ENCODE measurements at places on chromosomes 16 and 17.
A peak's percentile ranks its signal among the peaks of the same experiment; 100 is the strongest.

DNA sequence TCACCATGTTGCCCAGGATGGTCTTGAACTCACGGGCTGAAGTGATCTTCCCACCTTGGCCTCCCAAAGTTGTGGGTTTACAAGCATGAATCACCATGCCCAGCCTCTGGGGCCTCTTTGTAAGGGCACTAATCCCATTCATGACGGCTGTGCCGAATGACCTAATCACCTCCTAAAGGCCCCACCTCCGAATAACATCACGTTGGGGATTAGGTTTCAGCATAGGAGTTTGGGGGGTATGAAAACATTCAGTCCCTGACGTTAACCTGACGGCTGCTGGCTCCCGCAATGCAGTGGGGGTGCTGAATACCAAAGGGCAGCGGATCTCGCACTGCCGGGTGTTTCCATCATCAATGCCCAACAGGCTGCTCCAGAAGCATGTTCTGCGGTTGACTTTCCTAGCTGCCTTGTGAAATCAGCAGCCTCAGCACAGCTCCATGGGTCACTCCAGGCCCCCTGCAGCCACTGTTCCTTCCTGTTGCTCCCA, 120.8 kb upstream of the SEC14L1 start:
- no peak for DNase-seq

DNA sequence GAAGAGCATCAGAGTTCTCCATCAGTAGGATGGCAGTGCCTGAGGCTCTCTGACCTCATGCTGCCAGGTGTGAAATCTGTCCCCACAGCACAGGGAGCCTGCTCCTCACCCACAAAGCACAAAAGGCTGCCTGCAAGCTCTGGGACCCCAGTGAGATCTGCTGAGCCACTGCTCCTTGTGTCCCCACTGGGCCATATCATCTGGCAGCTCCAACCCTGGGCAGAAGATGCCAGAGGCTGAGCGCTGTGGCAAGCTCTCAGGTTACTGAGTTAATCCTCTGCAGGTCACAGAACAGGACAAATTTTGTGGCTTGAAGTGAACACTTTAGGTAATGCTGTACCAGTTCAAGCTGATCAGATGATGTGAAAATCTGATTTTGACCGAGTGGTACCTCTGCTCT, 26.7 kb upstream of the ERN1 start:
- no peak for DNase-seq

DNA sequence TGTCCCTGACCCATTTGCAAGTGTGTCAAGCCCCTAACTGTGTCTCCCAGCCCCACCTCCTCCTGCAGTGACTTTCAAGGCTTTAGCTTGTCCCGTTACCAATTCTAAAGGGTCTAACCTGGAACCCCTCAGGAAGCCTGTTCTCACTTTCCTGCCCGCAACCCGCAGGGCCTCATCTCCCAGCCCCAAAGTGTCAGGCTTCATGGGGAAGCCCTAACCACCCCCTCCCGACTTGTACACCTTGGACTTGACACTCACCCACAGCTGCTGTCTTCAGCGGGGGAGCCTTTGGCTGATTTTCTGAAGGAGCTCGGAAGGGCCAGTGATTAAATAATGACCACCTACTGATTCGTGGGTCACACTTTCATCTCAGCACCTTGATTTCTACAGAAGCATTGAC, 33.1 kb downstream of the NLRC5 start:
- DNase-seq, result no peak

GRCh38 chr16:6335072-6335471, 997.6 kb upstream of the RBFOX1 start:
- no peak for DNase-seq

- DNase-seq, result no peak
Observed at GRCh38 chr17:27904534-27905446, 11.6 kb upstream of the LYRM9 start.

DNA sequence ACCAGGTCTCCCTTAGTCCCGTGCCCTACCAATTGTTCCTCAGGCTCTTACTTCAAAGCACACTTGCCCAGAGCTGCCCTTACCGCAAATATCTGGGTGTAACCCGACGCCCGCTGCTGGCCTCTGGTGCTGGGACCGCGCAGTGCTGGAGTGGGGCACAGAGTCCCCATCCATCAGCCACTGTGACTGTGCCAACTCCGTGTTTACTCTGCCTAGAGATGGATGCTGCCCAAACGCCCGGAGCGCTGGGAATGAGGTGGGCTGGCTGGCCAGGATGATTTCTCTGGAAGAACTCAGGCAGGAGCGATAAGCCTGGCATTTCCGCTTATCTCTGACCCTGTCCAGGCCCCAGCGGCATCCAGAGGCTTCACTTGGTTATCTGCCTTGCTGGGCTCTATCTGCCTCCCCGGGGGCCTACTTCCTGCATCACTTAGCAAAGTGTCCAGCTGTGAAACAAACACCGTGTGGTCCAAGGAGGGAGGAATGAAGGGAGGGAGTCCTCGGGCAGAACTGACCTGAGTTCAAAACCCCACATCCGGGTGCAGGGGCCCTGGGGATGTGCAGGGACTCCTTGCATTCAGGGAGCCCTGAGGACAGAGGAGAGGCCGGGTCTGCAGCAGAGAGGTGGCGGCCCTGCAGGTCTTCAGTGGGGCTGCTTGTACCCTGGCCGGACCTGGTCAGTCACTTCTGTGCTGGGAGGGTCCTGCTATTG, 9.4 kb upstream of the MYLK3 start:
- DNase-seq, result no peak

DNA sequence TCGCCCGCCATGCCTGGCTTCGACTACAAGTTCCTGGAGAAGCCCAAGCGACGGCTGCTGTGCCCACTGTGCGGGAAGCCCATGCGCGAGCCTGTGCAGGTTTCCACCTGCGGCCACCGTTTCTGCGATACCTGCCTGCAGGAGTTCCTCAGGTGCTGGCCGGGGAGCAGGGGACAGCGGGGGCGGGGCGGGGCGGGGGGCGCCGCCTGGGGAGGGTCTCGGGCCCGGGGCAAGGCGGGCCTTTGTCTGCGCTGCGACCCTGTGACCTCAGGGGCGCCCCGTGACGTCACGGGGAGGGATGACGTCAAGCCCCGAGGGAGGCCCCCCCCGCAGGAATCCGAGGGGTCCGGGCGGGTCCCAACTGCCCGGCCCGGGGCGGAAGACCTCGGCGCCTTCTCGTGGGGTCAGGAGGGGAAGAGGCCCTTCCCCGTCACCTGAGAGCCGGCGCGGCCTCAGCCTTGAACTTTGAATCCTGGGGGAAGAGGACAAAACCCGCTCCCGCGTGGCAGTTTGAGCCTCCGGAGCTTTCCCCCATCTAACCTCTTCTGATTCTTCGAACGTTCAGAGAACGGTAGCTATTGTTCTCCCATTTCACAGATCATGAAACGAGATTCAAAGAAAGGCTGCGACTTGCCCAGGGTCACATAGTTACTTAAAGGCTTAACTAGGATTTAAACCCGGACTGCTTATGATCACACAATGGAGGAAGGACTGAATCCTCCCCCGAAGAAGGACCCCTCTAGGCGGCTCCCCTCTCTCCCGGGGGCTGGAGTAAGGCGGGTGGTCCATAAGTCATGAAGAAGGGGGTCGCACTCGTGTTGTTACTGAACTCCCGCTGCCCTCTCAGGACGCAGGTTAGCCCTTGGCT, 527 bp downstream of the TRAF4 start:
- peak; percentile 65 for DNase-seq

DNA sequence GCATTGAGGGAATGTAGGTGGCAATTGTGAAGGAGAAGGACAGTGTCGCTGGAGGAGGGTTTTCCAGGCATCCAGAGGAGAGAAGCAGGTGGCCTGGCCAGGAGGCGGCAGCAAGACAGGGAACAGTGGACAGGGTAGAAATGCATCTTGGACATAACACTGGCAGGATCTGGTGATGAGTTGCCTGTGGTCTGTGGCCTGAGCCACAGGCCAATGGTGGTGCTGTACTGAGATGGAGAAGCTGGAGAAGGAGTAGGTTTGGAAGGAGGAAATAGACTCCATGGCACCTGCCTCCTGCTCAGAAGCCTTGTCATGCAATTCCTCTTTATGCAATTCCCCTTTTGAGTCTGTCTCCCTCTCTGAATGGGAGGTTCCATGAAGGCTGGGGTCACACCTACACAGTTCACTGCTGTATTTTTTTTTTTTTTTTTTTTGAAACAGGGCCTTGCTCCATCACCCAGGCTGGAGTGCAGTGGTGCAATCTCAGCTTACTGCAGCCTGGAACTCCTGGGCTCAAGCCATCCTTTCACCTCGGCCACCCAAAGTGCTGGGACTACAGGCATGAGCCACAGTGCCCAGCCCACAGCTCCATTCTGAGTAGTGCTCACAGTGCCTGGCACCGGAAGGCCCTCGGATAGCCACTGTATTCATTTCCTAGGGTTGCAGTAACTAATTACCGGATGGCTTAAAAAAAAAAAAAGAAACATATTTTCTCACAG, 13.5 kb upstream of the CACNG4 start:
- DNase-seq, result no peak

- no peak for DNase-seq
Observed at GRCh38 chr17:16905593-16906191, 66.2 kb downstream of the TNFRSF13B start.

DNA sequence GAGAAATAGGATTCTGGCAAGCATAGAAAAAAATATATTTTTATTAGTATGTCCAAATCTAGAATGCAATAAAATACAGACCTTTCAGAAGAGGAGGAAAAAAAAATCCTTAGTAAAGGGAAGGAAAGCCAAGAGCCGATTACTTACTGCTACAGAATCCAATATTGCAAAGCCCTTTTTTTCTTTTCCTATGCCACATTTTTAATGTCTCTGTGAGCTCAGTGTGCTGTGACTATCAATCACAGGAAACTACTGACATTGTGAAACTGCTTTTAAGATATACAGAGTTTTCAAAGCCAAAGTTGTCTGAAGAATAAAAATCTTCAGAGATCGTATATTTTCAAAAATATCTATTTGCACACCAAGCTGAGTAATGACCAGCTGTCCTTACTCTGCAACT, 120.4 kb downstream of the CHD9NB start:
- no peak for DNase-seq

GRCh38 chr16:51527349-51527748, 376.3 kb upstream of the SALL1 start:
- DNase-seq, result no peak

DNA sequence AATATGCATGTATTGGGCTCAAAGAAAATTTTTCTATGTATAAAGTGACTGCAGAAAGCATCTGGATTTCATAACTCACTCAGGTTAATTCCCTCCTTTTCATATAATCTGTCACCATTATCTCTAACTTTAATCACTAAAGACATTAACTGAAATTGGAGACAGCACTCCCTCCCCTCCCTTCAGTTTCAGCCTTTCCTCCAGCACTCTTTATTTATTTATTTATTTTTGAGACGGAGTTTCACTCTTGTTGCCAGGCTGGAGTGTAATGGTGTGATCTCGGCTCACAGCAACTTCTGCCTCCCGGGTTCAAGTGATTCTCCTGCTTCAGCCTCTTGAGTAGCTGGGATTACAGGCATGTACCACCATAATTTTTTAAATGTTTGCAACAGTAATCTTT, 43.1 kb downstream of the CDH8 start:
- DNase-seq, result no peak

All from stimulated activated CD4-positive, alpha-beta T cell treated with anti-CD3 and anti-CD28 coated beads, Interleukin-1b, Interleukin-23, amount 100 ng/mL, for 48 hours (primary cell).